Stimulated activated CD4-positive, alpha-beta T cell treated with anti-CD3 and anti-CD28 coated beads, Interleukin-1b, Interleukin-23, amount 100 ng/mL, for 4 hours (primary cell): ENCODE measurements at places on chromosomes 2 and 18.

DNA sequence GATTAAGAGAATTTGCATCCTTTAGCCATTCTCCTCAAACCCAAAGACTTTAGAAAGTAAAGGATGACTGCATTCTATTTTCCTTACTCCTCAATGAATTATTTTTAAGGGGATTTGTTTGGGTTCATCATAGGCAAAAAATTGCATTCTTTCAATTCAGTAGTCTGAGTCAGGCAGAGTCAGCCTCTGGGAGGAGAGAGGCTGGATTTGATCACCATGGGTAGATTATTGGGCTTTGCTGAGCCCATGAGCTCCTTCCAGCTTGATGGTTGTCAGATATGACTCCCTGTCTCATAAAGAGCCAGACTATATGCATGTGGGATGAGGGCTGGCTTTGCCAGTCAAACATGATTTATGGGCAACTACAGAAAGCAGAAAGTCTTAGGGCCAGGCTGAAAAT lies 101.2 kb downstream of the KCNS3 start:
- DNase-seq = no peak

GRCh38 chr18:56615738-56616520 lies 22.5 kb downstream of the TXNL1 start:
- DNase-seq = no peak

- no peak for DNase-seq
Observed at GRCh38 chr2:165889798-165890197, 63.8 kb downstream of the TTC21B start.

DNA sequence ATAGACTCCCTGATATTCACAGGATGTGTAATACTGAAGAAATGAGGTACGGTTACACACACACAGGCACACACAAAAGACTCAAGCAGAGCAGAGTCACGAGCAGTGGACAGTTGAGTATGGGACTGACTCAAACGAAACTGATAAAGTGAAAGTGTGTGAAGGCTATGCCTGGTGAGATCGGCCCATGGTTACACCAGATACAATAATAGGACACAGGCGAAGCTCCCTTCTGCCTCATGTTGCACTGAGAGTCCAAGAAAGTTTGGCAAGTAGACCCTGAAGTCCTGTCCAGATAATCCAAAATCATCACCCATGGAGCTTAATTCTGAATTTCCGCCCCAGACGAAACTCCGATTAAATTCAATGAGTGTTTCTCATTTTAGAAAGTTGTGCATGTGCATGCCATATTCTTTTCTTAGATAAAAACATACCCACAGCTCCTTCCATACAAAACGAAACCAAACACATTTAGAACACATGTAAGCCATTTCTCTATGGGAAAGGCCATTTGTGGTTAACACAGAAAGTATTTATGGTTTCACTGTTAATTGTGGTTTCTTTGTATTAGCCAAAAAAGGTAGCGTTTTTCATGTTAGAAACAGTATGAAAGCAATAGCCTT lies 567.6 kb downstream of the PLCL1 start:
- no peak for DNase-seq

GRCh38 chr2:39737661-39738060 lies 41.4 kb downstream of the THUMPD2 start:
- no peak for DNase-seq

DNA sequence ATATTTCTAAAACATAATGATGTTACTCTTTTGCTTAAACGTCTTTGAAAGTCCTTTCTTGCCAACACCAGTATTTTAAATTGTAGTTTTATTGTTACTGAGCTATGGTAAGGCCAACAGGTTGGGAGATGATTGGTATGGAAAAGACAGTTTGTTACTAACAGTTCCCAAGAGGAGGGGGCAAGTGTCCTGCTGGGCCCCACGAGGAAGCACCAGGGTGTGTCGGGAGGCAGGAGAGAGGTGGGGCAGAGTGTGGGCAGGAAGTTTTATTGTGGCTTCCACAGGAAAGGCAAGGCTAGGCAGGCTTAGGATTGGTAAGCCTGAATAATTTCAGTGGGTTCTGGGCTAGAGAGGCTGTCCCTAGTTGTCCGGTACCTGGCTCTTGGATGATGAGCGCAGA lies 134.3 kb downstream of the SOCS6 start:
- DNase-seq = no peak

- no peak for DNase-seq
Observed at GRCh38 chr2:223486751-223487150, 115.4 kb downstream of the SCG2 start.

GRCh38 chr2:197604117-197604860 lies 71.1 kb downstream of the RFTN2 start:
- no peak for DNase-seq

- DNase-seq = no peak
Observed at GRCh38 chr2:53848062-53848461, 11.7 kb downstream of the GPR75 start.

DNA sequence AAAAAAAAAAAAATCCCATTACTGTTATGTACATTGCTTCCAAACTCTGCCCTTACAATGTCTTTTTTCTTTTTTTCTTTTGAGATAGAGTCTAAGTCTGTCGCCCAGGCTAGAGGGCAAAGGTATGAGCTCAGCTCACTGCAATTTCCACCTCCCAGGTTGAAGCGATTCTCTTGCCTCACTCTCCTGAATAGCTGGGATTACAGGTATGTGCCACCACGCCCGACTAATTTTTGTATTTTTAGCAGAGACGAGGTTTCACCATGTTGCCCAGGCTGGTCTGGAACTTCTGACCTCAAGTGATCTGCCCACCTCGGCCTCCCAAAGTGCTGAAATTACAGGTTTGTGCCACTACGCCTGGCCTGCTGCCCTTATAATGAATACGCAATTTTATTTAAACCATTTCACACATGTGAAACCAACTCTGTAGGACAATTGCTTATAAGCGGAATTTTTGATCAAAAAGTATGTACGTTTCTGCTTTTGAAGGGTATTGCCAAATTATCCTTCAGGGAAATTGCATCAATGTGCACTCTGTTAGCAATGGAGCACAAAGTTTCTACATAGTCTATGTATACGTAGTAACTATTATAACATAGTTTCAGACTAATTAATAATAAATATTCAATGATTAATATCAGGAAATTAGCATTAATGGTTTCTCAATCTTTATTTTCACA lies 55.7 kb upstream of the ACTR3 start:
- DNase-seq = no peak

GRCh38 chr2:202339071-202339870 lies 36.9 kb upstream of the BMPR2 start:
- no peak for DNase-seq
